ENCODE measurements at places on chromosomes 1 and 21.

DNA sequence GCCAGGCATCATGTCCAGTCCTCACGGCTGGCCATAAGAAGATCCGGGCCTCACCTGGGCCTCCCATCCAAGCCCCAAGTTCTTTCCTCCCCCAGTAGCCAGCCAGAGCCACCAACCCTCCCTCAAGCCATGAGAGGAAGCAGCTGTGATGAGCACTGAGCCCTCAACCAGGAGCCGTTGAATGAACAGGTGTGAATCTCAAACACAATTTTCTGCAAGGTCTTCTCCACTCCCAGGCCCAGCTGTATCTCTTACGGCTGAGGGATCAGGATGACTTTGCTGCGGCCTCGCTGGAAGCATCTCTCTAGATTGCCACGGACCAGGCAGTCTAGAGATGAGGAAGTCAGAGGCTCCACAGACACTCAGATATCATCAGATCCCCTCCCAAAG, 9.8 kb upstream of the CLDN14 start:
- DNase-seq = no peak

GRCh38 chr1:3928586-3928985, 28.5 kb upstream of the C1orf174 start:
- DNase-seq = no peak

DNA sequence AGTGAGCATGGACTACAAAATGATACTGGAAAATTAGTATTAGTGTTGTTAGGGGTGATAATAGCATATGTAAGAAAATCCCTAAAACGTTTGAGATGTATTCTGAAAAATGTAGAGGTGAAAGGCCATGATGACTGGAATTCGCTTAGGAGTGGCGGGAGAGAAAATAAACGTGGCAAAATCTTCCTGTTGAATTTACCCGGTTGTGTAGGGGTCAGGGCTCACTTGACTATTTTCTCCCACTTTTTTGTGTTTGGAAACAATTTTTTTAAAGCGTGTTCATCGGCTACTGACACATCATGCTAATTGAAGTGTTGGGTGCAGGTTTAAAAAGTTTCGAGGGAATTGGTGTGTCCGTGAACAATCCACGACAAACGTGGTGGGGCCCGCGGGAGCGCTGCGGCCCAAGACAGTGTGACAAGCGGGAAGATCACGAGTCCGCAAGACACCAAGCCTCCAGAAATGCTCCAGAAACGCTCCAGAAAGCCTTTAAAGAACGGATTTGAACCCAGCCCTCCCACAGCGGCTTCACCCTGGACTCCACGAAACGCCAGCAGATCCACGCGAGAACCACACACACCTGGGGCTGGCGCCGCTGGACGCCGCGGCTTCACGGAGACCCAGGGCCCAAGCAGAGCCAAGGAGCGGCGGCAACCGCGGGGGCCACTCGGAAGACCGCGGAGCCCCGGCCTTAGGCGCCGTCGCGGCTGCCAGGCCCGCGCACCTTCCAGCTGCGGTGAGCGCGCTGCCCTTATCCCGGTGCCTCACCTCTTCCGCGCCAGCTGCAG, 573 bp downstream of the PSMG1 start:
- no peak for DNase-seq

DNA sequence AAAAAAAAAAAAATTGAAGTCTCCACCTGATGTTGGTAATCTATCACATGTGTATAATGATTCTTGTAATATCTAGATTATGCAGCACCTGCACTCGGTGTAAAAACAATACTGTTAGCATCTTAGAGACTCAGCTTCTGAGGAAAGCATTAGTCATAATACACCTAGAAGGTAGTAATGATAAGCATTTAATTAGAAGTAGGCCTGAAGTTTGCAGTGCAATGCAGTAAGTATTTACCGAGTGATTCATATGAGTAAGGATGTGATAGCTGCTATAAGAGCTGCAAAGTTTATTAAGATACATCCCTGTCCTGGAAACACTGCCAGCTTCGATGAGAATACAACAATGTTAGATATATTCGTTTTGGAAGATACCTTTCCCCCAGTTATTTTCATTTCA, 196.4 kb downstream of the GREM2 start:
- DNase-seq = no peak

- no peak for DNase-seq
These were observed at the start of gene DAB1 for GRCh38 chr1:57423656-57424211. TSS of gene DAB1 (minus strand) at chr1:57424060. CDS start at chr1:57291030, 133,030 bp downstream.

- no peak for DNase-seq
These were observed 210.2 kb upstream of the MAP1LC3C start for GRCh38 chr1:242209063-242209462.

- DNase-seq = no peak
These were observed 22.0 kb upstream of the FAM131C start for GRCh38 chr1:16095447-16095846.

- no peak for DNase-seq
These were observed 45.4 kb upstream of the MPZL1 start for GRCh38 chr1:167676205-167676915.

GRCh38 chr1:172507741-172508140, 25.2 kb upstream of the SUCO start:
- DNase-seq = no peak

- DNase-seq = no peak
These were observed 50.4 kb downstream of the KDM1A start for GRCh38 chr1:23069675-23070074.

- no peak for DNase-seq
These were observed 462.0 kb upstream of the RUNX1 start for GRCh38 chr21:35510957-35511695.

- no peak for DNase-seq
These were observed 9.5 kb downstream of the MR1 start for GRCh38 chr1:181043025-181043888.

DNA sequence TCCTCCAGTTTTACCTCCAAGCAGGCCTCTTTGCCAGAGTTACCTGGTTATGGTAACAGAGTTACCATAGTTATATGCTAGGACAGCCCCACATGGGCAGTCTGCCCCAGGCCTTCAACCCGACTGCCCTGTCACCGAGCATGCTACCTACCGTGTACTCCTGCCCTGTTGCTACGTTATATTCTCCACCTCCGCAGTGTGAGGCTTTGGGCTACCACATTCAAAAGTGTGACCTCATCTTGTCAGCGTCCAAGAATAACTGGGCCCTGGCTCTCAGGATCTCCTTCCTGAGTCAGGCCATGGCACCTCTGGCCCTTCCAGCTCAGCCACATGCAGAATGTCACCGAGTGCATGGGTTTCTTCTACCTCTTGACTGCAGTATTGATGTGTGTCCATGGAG, 8.9 kb downstream of the MAPKAPK2 start:
- DNase-seq = no peak

GRCh38 chr1:87129038-87129437, 199.6 kb upstream of the LMO4 start:
- DNase-seq = no peak

DNA sequence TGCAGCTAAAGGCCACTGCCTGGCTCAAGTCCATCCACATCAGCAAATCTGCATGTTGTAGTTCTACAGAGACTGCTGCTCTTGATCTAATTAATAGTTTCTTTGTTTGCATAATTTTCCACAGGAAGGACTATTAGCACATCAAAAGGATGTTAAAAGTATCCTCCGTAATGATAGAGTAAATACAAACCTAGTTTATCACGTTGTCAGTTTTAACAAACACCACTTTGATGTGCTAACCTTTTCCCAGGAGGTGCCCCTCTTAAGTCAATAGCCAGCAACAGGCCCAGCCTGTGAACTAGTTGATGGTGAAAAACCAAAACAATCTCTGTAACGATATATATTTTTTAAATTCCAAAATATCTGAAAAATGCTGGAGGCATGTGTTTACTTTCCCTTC, 64.2 kb upstream of the SLC22A15 start:
- no peak for DNase-seq

DNA sequence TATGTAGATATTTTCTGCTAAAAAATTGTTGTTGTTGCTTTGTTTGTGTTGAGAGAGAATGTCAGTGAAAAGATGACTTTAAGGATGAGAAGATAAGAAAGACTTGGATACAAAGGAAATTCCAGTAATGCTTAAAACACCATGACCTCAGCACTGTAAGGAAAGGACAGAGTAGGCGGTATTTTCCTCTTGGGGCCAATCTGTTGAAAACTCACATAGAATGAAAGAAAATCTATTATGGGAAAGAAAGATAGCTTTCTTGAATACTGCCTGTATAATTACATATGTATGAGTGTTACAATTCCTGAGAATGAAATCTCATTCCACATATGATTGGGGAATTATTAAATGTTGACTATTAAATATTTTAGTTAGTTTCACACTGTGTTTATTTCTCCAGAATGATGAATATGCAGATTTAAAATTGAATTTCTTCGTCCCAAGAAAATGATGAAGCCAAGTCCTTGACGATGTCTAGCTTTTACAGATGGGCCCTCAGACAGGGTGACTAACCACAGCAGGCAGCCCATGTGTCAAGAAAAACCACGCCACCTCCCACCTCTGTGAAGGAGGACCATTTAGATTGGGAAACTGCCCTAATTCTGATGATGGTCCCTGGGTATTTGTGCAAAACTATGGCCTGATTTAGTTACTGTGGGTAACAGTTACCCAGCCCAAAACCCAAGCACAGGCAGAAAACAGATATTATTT, 49.7 kb upstream of the LMO4 start:
- DNase-seq = no peak

DNA sequence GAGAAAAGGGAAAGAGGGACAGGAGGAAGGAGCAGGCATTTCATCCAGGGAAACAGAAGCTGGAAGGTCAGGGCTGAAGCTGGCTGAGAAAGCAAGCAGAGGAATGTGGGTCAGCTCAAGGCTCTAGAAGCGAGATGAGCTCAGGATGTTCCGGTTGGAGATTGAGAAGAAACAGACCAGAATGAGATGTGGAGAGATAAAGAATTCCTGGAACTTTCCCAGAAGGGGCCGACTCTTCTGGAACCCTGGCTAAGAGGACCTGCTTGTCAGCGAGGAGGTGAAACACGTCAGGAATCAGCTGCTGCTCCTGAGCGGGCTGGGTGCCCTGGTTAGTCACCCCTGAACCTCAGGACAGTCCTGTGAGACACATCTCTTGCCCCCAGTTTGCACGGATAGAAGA, 75.9 kb downstream of the HUNK start:
- no peak for DNase-seq

- DNase-seq = no peak
These were observed 16.1 kb downstream of the PRR9 start for GRCh38 chr1:153233448-153233847.

DNA sequence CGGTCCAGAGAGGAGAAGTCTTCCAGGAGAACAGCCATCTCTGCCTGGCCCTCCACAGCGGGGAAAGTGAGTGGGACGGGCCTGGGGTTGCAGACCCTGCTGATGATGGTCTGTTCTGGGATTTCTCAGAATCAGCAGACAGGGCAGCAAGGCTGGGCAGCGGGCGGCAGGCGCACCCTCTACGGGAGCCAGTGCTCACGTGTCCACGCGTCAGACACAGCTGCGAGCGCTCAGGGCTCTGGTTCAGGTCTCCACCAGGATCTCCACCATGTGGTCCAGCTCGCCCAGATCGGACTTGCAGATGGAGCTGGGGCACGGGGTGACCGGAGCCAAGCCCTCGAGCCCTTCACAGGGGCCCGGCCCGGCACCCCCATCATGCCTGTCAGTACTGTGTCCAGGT, 5.5 kb downstream of the CLCA4 start:
- no peak for DNase-seq

- DNase-seq = no peak
These were observed 22.4 kb upstream of the ABCD3 start for GRCh38 chr1:94395748-94396309.

GRCh38 chr1:101183388-101183699, 53.5 kb upstream of the S1PR1 start:
- DNase-seq = no peak

GRCh38 chr1:114979278-114979891, 50.2 kb upstream of the TSHB start:
- peak; percentile 75 for DNase-seq

DNA sequence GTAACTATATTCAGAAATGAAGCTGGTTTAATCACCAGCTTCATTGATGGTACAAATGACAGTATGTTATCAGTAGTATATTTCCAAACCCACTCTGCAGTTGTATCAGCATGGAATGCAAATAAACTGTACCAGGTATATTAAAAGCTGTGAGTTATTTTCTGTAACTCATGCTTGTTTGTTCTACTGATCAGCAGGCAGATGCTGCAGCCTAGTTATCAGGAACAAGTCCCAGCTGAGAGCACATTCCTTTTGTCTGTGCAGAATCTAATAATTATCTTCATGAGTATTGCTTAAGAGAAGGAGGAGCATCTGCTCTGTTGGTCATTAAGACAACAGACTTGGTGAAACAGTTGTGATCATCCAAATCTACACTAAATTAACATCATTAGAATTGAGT, 1331.1 kb downstream of the MRPL39 start:
- DNase-seq = no peak

DNA sequence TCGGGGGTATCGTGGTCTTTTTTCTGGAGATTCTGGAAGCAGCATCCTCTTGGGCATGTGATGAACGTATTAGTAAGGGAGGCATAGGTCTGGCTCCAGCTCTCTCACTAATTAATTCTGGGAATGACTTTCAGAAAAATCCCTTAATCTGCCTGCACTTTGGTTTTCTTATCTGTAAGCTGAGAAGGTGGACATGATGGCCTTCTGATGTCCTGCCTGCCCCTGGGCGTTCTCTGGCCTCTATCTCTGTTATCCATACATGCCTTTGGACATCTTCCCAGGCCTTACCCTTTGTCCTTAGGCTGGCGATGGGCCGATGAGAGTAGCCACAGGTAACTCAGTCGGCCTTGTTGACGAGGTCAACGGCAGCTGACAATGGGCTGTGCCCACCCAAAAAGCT, 8.8 kb downstream of the NTRK1 start:
- DNase-seq = no peak

DNA sequence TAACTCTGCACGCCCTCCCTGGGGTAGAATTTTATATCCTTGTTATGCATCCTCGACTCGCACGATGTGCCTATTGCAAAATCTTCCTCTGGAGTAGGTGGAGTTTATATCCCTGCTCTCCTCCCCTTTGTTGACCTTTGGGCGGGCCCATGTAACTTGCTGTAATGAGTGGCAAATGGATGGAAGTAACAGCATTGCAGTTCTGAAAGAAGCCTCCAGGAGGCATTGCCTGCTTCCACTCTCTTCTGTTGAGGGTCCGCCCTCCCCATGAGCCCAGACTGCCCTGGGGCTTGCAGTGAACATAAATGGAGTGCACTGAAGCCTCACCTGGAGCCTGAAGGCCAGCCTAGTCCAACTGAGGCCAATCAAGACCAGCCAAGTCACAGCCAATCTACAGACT, 62.2 kb upstream of the GRIK3 start:
- DNase-seq = no peak

GRCh38 chr1:112344754-112345423, 51.1 kb upstream of the CTTNBP2NL start:
- no peak for DNase-seq

GRCh38 chr1:224377676-224378006, 21.0 kb downstream of the CNIH4 start:
- DNase-seq = no peak

All from mesothelial cell of epicardium (in vitro differentiated cells).